CD4-positive, alpha-beta T cell treated with Interleukin-12 subunit alpha and Interleukin-12 subunit beta, for 1 hour (primary cell): ENCODE measurements at places on chromosomes 7 and 10.

- no peak for DNase-seq
Measured at GRCh38 chr10:34880817-34881216, 65.7 kb upstream of the PARD3 start.

GRCh38 chr7:158648168-158648567 lies 56.4 kb downstream of the NCAPG2 start:
- no peak for DNase-seq

- DNase-seq = no peak
Measured at GRCh38 chr7:111363099-111363498, 199.2 kb downstream of the IMMP2L start.

- no peak for DNase-seq
Measured at GRCh38 chr7:48170506-48170905, 752 bp upstream of the ABCA13 start.

GRCh38 chr7:136865236-136865635 lies 3.2 kb upstream of the CHRM2 start:
- no peak for DNase-seq

GRCh38 chr7:85829817-85830432 lies 643.1 kb upstream of the SEMA3D start:
- DNase-seq = no peak

DNA sequence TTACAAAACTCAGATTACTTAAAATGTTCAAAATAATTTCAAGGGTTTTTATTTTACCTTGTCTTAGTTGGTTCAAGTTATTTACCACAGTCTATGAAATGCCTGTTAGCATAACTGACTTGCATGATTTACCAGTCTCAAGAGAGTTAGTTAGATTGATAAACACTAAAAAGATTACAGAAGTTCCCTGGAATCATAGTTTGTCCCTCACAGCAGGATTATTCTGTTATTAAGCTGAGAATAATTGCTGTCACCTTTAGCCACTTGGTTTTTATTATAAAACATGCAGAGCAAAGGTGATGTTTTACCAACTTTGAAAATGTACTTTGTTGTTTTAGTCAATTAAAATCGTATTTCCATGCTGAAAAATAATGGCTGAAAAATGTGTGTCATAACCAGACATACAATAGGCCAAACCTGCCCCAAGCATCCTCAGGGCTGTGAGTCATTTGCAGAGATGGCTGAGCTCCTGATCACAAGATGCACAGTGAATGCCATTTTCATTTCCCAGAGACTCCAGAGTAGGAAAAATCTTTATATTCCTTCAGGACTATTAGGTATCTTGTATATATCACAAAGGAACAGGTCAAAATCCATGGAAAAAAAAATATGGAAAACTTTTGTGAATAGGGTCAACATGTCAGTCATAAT lies 87.8 kb upstream of the DKK1 start:
- no peak for DNase-seq

DNA sequence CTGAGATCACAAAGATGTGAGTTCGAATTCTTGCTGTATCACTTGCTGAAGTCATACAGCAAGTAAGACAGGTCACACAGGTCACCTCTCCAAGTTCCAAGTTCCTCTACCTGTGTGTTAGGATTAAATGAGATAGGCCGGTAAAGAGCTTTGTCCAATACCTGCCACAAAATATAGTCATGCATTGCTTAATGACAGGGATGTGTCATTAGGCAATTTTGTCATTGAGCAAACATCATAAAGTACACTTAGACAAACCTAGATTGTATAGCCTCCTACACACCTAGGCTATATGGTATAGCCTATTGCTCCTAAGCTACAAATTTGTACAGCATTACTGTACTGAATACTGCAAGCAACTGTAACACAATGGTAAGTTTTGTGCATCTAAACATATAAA lies 469.4 kb downstream of the KCNMA1 start:
- DNase-seq = no peak

GRCh38 chr7:135383525-135384175 lies 126.3 kb downstream of the CNOT4 start:
- no peak for DNase-seq

GRCh38 chr10:44398747-44399658 lies 14.1 kb upstream of the CXCL12 start:
- no peak for DNase-seq

DNA sequence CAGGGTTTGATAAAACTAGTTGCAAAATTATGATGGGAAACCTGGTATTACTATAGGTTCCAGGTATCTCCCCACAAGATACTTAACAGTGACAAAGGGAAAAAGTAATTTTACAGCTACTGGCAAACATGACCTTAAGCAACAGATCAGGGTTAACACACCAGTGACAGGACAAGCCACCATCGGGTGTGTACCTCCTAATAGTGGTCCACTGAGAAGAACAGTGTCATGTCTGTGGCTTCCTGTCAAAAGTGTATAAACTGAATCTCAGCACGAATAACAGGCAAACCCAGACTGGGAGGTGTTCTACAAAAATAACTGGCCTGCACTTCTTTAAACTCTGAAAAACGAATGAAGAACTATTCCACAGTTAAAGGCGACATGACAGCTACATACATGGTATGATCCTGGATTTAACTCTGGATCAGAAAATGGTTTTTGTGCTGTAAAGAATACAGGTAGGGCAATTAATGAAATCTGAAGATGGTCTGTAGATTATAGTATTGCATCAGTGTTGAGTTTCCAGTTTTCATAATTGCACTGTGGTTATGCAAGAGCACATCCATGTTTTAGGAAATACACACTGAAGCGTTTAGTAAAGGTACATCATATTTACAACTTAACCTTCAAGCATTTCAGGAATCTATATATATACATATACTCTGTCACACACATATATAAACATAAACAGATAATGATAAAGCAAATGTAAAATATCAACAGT lies 32.0 kb upstream of the ARMS2 start:
- peak; percentile 54 for DNase-seq

GRCh38 chr10:119417852-119418251 lies 124.7 kb downstream of the RGS10 start:
- no peak for DNase-seq

DNA sequence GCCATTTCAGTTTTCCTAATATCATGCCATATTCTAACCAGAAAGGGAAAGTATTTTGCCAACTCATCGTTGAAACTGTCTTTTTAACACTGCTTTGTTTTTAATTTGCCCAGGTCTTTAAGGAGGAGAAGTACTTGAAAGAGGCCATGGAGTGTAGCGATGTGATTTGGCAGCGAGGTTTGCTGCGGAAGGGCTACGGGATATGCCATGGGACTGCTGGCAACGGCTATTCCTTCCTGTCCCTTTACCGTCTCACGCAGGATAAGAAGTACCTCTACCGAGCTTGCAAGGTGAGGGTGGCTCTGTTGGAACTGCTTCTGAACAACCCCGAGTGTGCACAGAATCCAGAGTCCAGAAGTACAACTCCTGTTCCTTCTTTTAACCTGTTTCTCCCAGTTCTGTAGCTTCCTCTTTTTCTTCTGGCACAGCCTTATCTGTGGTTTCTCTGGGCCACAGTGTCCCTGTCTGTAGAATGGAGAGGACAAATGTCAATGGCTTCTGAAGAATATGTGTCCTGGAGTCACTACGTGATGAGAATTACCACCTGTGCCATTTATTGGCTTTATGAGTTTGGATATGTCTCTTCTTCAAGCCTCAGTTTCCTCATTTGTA lies 60.1 kb downstream of the LANCL2 start:
- no peak for DNase-seq

GRCh38 chr10:28684157-28684985 lies 7.0 kb downstream of the BAMBI start:
- DNase-seq = no peak

- no peak for DNase-seq
Measured at GRCh38 chr7:105461518-105461917, 60.6 kb downstream of the PUS7 start.

DNA sequence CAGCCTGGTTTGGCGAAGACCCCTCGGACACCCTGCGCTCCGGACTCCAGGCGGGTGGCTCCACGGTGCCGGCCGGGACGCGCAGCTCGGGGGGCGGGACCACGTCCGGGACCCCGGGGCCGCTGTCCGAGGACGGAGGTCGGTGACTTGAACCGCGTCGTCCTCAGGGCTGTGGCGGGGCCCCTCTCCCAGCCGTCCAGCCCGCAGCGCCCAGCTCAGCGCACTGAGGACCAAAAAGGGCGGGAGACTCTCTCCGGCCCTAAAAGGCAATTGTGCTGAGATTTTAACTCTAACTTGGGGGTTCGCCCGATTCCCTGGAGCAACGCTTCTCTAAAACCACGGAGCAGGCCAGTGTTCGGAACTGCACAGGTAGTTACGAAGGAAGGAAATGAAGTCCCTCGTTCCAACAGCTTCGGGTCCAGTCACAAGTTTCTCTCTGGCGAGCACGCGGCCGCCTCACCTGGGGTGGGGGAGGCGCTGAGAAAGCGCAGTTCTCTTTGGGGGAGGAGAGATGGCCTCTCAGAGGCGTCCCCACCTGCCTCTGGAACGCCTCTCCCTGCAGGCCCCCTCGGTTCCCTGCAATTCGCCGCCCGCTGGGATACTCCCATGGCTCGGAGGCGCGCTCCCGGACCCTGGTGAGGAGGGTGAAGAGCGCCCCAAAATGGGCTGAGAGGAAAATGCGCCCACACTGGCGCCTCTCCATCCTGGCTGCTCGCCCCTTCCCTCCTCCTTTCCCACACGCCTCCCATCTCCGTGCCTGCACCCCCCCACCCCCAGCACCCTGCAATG lies 352.7 kb downstream of the DNAJB6 start:
- DNase-seq = no peak

GRCh38 chr10:112269266-112269665 lies 13.9 kb upstream of the TECTB start:
- DNase-seq = no peak

DNA sequence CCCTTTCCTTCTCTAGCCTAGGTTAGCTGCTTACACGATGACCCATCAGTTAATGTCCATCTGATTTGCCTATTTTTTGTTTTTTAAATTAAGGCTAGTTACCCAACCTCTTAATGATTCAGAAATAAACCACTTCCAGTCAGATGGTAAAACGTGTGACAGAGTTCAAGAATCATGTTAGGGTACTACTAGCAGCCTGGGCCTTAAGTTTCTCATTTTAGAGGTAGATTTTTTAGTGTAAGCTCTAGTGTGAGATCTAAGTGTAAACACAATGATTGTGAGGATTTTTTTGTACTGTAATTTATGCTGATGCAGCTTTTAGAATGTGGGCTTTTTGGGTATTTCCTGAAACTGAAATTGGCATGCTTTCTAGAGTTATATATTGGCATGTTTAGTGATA lies 130.0 kb downstream of the CDK14 start:
- no peak for DNase-seq

GRCh38 chr7:25758559-25758958 lies 393.4 kb upstream of the NFE2L3 start:
- DNase-seq = no peak

DNA sequence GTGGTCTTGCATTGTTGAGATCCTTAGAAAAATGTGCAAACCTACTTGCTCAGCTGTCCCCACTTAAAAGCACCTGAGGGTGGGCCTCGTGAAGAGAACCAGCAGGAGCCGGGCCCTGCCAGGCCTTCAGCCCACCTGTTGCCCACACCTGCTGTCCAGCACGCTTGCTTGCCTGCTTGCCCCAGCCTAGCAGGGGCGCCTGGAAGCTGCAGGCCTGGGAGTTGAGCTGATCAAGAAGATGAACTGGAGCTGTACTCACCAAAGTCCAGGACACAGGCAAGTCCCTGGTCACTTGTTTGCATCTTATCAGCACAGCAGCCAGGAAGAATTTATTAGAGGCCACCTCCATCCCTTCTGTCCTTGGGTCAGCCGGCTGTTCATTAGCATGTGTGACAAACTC lies 23.2 kb downstream of the CYP26A1 start:
- no peak for DNase-seq

- no peak for DNase-seq
Measured at GRCh38 chr7:144414815-144415214, 11.3 kb upstream of the NOBOX start.

GRCh38 chr7:31633467-31633866 lies 53.5 kb upstream of the PPP1R17 start:
- DNase-seq = no peak

DNA sequence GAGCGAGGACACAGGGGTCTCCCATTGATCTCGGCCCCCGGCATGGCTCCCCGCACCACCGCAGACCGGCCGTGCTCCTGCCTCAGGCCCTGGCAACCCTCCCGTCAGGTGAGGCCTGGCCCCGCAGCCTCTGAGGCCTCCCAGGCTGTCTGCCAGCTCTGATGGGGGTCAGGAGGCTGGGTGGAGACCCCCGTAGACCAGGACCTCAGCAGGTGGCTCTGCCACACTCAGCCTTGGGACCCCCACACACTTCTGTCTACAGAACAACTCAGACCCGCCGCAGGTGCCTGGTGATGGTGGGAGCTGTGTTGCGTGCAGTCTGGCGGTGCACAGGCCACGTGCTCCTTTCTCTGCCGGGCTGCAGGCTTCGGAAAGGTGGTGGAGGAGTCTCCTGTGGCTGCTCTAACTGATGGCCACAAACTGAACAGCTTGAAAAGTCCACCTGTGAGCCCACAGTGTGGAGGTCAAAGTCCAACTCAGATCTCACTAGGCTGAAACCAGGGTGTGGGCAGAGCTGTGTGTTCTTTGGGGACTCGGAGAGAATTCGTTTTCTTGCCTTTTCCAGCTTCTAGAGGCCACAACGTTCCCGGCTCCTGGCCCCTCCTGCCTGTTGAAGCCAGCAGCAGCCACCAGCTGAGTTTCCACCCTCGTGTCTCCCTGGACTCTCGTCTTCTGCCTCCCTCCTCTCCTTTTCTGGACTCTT lies 62.5 kb downstream of the PWWP2B start:
- DNase-seq = no peak

DNA sequence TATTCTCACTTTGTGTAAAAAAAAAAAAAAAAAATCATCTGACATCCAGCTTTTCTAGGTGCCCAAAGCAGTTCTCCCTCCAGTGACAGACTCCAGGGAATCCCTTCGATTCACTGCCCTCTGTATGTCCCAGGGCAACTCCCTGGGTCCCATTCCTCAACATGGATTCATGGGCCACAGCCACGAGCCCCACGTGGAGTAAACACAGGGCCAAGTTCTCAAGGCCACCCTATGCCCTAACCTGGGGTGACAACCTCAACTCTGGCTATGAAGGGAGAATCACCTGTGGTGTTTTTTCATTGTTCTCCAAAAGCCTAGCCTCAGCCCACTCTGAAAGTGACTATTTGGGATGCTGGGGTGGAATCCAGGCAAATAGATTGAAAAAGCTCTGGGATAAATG lies 3.4 kb downstream of the BNIP3 start:
- no peak for DNase-seq

DNA sequence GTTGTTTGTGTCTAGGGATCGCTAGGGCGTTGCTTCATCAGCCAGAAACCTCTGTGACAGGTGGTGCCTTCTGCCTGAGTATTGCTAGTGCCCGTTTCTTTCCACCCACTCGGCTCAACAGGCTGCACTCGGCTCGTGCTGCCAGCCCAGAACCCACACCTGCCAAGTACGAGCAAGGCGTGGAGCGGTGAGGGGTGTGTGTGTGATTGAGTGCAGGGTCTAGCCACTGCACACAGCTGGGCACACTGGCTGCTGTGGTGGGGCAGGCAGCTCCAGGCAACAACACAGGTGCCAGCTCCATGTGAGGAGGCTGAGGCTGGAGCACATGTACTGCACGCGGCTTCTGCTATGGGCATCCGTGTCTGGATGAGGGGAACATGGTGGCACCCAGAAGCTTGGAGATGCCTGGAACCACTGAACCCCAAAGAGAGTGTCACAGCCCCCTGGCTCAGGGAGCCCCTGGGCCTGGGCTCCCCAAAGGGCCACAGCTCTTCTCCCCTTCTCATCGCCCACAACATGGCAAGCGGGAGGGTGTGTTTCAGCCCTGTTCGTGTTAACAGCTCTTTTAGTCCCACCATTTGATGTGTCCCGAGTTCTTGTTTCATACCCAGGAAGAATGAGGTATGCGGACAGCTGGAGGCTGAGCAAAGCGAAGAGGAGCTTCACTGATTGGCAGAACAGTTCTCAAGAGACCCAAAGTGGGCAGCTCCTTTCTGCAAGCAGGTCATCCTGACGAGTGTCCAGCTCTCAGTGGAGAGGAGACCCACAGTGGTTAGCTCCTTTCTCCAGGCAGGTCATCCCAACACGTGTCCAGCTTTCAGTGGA lies 78.1 kb downstream of the HDAC9 start:
- no peak for DNase-seq
